ENCODE measurements at places on chromosomes 13 and 19.
A peak's percentile ranks its signal among the peaks of the same experiment; 100 is the strongest.

DNA sequence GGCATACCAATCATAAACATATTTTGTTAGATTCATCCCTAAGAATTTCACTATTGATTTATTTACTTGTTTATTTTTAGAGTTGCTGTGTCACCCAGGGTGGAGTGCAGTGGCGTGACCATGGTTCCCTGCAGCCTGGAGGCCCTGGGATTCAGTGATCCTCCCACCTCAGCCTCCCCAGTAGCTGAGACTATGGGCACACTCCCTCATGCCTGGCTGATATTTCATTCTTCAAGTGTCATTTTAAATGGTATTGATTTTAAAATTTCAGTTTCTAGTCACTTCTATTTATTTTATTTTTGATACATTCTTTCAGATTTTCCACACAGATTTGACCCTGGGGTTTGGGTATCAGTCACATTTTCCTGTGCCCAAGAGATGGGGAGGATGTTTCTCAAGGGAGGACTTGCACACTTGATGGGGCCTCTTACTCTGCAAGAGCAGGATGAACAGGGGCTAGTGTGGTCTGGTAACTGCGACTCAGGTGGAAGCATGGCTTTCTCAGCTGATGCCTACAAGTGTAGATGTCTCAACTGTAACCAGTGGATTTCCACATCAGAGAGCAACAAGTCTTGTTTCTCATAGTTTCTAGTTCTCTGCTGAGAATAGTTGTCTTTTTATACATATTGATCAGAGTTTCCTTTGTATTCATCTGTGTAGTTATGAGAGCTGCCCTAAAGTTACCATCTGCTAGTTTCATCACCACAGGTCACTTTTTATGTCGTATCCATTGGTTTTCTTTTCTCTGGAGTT lies 40.2 kb downstream of the CCNE1 start:
- no peak for DNase-seq

DNA sequence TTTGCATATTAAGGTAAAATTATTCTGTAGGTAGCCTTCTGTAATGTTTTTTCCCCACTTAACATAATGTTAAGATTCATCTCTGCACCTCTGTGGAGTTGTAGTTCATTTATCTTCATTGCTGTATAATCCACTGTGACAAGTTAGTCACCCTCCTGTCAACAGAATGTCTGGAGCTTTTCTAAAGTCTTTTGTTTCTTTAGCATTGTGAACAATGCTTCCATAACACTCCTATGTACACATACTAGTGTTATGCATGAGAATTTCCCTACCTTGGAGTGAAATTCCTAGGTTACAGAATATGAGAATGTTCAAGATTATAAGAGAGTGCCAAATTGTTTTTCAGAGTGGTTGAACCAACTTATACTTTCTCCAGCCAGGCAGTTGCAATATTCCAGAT lies 113.5 kb downstream of the COG6 start:
- no peak for DNase-seq

DNA sequence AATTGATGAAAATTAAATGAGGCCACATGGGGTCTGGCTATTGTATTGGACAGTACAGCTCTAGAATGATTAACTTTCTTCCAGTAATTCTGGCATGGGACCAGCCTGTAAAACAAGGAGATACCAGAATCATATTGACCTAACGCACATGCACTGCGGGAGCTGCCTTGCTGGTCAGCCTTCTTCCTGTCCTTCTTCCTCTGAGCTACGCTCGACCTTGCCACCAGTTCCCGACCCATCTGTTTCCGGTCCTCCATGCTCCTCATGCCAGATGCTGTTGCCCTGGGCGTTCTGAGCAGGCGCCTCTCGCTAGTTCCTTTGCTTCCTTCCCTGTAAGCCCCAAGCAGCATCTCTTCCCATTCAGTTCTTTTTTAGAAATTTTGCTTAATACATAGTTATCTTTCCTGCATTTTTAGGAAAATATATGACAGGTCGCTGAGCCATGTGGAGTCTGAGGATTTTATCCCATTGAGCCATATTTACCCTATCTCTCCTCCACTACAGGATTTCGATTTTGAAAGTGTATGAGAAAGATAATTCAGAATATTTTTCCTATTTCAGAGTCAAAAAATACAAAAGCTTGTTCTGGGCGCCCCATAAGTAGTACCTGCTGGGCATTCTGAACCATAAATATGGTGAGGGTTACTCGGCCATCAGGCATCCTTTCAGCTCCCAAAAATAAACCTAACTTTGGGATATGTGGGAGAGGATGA lies 38.6 kb downstream of the TNFRSF19 start:
- DNase-seq = no peak

GRCh38 chr13:94525781-94526180 lies 46.3 kb upstream of the DCT start:
- DNase-seq = no peak

GRCh38 chr19:33691030-33691427 lies 69.3 kb downstream of the CHST8 start:
- DNase-seq = peak; percentile 39

GRCh38 chr13:94674609-94675348 lies 37.6 kb downstream of the SOX21 start:
- no peak for DNase-seq

GRCh38 chr19:48510421-48511268 lies 990 bp downstream of the LMTK3 start:
- peak; percentile 80 for DNase-seq

DNA sequence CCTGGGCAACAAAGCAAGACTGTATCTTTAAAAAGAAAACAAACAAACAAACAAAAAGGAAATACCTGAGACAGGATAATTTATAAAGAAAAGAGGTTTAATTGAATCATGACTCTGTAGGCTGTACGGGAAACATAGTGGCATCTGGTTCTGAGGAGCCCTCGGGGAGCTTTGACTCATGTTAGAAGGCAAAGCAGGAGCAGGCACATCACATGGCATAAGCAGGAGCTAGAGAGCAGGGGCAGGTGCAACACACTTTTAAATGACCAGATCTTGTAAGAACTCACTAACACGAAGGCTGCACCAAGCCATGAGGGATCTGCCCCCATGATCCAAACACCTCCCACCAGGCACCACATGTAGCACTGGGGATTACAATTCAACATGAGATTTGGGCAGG lies 13.2 kb upstream of the OR10H2 start:
- no peak for DNase-seq

GRCh38 chr19:13334801-13335481 lies 171.3 kb downstream of the CACNA1A start:
- no peak for DNase-seq

- DNase-seq = no peak
Measured at GRCh38 chr13:27381601-27382000, 42.8 kb upstream of the GTF3A start.
